ENCODE measurements at places on chromosomes 5 and 9.

DNA sequence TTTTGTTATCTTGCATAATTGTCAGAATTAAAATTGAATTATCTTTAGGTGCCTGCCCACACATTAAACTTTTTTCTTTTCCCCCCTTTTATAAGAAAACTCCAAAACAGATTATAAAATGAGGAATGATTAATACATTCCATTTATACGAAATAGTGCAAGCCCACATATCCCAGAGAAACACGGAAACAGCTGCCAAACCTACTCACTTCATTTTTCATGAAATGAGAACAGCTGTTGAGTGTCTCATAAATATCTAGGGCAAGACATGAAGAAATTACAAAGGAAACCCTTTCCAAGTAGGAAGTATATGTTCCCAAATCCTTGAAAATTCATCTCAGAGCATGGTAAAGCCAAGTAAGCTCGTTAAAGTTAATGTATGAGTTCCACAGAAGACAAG is 459.4 kb upstream of the NMUR2 start:
- no peak for DNase-seq

GRCh38 chr9:13070612-13071595 is 208.6 kb downstream of the MPDZ start:
- DNase-seq: no peak

DNA sequence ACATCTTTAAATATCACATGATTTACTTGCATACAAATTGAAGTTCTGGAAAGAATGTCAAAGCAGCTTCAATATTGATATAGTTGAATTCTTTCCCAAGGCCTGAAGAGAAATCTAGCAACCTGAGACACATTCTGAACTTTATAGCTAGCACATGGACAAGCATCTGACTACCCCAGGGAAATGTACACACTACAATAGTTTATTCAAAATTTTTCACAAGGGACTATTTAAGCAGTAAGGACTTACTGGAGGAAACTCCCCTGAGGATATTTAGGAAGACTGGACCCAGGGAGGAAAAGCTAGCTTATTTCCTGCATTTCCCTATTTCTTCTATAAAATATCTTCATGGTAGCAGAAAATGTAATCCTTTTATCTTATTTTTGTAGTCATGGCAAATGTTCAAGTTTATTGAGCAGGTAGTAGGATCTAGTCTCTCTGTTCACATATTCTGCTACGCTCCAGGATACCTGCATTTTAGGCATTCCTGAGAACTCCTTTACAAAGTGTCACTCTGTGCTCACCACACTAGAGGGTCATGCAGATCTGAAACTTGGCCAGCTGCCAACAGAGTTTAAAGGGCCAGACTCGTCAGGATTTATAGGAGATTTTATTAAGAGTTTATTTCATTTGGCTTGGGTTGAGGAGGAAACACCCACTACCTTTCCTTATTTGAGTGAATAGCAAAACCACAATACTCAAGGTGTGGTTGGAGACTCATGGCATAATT is 348.4 kb upstream of the FTMT start:
- no peak for DNase-seq

DNA sequence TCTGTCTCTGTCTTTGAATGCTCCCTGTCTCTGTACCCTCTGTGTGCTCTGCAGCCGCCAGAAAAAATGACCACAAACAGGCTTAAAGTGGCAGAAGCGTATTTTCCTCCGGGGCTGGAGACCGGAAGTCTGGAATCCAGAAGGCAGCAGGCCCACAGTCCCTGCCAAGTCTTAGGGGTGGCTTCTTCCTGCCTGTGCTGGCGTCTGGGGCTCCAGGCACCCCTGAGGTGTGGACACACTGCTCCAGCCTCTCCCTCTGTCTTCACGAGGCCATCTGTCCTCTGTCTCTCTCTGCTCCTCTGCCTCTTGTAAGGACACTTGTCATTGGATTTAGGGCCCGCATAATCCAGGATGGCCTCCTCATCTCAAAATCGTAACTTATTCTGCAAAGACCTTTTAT is 298.4 kb upstream of the IRX4 start:
- DNase-seq: no peak

DNA sequence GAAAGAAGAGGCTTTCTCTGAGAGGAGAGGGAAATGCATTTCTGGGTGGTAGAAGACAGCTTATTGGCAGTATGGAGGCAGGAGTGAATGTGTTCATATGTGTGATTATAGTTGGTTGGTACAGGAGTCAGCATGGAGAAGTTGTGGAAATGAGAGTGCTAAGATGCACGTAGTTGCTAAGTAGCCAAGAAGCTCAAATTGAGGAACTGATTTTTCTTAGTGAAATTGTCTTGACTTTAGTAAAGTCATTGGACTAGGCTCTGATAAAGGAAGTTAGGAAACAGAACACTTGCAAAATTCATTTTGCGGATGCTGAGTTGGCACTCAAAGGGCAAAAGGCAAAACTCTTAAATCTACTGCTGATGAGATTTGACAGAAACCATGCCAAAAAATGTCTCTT is 158.9 kb upstream of the VCAN start:
- DNase-seq: no peak

DNA sequence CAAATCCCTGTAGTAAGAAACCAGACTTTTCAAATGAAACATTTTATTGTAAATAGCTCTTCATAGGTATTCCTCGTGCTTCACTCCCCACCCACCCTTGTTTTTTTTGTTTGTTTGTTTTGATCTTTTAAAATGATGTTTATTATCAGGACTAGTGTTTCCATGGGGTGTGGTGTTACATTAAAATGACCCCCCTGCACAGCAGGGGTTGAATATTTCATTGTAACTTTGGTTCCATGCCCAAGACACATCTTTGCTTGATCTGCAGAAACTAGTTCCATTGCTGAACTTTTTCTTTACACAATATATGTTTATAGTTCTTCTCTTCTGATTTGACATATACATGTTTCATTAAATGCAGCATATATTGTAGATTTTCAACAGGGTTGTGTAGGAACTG is 81.3 kb upstream of the DPYSL3 start:
- DNase-seq: no peak

DNA sequence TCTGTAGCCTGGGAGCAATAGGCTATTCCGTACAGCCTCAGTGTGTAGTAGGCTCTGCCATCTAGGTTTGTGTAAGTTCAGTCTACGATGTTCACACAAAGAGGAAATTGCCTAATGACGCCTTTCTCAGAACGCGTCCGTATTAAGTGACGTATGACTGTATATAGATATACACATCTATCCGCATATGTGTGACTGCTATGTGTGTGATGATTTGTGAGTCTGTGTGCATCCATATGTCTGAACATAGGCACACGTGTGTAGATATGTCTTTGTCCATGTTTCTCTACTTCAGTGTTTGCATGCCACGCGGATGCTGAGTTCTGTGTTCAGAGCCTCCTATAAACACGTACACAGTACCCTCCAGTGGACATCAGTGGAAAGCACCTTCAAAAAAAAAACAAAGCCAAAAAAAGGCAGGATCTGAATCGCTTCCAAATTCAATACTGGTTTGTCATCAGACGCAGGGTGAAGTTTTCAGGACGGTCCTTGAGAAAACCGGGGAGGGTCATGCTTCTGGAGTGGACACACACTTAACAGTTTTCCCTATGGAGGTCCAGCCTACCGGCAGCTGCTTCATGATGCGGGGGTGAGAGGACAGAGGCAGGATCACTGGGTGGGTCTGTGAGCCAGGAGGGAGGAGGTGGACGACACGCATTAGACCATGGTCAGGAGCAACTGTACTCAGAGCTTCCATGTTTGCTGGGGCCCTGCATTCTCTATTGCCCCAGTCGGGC is 29.5 kb upstream of the ALDH1B1 start:
- peak; percentile 88 for DNase-seq

DNA sequence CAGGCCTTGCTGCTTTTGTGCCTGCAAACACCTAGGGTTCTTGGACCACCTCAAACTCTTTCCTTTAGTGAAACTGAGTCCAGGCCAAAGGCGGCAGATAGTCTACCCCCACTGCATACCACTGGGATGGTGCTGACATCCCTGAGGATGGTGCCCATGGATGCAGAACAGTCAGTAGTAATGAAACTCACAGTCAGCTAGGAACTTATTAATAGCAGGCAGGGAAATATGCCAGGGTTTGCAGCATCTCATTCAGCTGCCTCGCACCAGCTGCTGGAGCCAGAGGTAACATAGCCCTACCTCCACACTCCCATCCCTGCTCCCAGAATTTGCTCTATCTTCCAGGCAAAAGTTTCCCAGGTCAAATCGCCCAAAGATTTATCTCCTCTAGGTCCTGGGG is 189.1 kb downstream of the SREK1 start:
- DNase-seq: no peak

DNA sequence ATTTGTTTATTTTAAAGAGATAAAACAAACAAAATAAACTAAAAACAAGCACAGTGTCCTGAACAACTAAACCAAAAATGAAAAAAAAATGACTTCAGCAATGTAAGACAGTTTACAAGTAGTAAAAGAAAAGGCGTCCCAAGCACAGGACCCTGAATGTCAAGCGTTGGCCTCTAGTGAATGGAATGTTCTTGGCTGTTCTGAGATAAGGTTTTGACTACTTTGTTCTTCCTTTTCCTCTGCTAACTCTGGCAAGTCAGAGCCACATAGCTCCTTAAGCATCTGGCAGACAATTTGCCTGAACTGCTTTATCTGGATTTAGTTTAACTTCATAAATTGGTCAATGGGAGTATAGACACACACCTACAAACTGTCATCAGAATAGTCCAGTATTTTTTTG is 655.2 kb downstream of the ANXA1 start:
- DNase-seq: peak; percentile 22

GRCh38 chr5:126794157-126794828 is 17.4 kb downstream of the LMNB1 start:
- DNase-seq: peak; percentile 14

DNA sequence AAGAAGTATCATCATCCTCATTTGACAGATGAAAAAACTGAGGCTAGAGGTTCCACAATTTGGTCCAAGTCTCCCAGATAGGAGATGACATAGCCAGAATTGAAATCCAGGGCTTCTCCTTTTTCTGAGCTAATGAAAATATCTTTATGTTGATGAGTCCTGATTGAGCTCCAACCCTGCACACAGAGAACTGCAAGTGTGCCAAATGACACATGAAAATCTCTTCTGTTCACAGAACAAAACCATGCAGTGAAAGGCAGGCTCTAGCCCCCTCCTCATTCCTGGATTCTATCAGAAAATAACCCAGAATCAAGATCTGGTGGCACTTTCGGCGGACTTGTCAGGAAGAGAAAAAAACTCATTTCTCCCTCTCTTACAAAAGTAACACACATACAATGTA is 124.0 kb downstream of the GLIS3 start:
- DNase-seq: no peak

DNA sequence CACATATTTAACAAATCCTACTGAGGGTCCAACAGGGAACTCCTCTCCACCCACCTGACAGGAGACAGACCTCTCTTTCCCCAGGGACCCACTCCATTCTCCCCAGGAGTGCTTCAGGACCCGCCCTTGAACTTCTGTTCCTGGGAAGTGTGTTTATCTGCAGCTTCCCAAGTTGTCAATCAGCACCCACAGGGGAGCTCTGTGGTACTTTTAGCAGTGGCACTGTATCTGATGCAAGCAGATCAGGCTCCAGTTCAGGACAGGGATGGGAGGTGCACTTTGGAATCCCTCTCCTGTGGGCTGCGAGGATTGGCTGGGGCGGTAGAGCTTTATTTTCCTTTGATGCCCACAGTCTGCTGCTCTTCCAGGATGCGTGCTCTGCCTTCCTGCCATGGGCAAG is 8.7 kb downstream of the GALNT10 start:
- DNase-seq: no peak

- no peak for DNase-seq
Measured at GRCh38 chr9:95816716-95817115, 58.8 kb upstream of the ERCC6L2 start.

DNA sequence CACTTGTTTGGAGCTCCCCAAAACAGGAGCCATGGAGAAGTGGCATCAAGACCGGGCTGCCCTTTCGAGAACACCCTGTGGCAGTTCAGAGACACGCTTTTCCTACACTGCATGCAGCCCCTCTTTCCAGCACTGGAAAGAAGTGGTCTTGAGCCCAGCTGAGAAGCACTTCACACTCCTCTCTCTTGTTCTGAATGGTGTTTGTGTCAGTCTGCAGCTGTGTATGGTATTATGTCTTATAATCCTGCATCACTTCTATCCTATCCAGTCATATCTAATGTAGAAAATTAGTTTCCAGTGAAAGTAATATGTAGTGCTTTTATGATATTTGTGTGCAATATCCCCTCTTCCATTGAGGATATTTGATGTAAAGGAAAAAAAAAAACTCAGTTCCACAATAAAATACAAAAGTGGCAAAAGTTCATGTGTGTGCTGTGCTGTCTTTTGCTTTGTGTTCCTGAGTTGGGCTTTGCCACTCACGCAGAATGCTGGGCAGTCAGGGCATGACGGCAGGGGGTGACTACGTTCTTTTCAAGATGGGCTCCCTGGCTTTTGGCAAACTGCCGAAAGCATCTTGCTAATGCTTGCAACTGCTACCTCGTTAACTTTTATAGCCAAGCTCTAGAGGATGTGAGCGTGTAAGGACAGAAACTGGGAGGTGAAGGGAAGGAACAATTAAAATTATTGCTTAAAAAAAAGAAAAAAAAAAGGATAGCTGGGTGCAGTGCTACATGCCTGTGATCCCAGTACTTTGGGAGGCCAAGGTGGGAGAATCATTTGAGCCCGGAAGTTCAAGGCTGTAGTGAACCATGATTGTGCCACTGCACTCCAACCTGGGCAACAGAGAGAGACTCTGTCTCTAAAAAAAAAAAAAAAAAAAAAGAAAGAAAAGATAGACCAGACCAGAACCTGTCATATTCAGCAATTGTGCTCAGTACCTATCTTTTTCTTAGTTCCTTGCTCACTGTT is 102.2 kb downstream of the MAP1B start:
- DNase-seq: no peak

- peak; percentile 30 for DNase-seq
Measured at GRCh38 chr5:65102976-65103711, 334.4 kb downstream of the CWC27 start.

DNA sequence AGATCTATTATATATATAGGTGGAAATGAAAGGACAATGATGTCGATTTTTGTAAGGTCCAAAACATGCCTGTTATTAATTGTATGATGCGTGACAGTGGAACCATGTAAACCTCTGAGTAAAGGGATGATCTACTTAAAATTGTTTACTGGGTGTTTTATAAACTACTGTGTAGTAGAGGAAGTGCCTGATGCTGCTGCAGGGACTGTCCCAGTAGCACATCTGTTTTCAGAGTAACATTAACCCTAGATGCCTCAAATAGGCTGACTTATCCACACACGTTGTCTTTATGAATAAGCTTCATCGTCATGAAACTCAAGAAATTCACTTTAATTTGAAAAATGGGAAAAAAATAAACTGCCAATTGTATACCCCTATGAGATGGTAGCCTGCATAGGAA is 1.7 kb downstream of the CAMK4 start:
- no peak for DNase-seq

- peak; percentile 37 for DNase-seq
Measured at GRCh38 chr9:76203373-76203772, 190.9 kb downstream of the RFK start.

GRCh38 chr9:134344068-134344799 is 18.0 kb downstream of the RXRA start:
- DNase-seq: peak; percentile 70

DNA sequence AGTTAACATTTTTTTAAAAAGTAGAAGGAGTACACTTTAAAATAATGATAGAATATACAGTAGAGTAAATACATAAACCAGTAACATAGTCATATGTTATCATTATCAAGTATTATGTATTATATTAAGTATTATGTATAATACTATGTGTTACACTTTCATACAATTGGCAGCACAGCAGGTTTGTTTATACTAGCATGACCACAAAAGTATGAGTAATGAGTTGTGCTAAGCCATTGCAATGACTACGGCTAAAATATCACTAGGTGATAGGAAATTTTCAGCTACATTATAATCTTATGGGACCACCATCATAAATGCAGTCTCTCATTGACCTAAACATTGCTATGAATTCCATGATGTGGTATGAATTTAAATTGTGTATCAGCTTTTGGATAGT is 506.0 kb downstream of the HTR1A start:
- no peak for DNase-seq
